IgD-negative memory B cell (primary cell): ENCODE measurements at places on chromosomes 12 and 14. TPM values are rescaled to one million over a fixed set of nuclear protein-coding genes. Genes with fewer than 3 reads are reported as not detected.

Gene NRXN3
- polyA plus RNA-seq, result not detected

Gene HOXC10
- polyA plus RNA-seq, result not detected

Gene CLEC2B
- 11.4 TPM for polyA plus RNA-seq

Gene TSPAN11
- polyA plus RNA-seq, result not detected

Gene KRT85
- not detected for polyA plus RNA-seq

Gene SLC5A8
- not detected for polyA plus RNA-seq

Gene OR4E2
- not detected for polyA plus RNA-seq

Gene LHX5
- polyA plus RNA-seq, result not detected

Gene TAS2R13
- polyA plus RNA-seq, result not detected

Gene KLRC2
- polyA plus RNA-seq, result not detected

Gene TAS2R10
- not detected for polyA plus RNA-seq

Gene ACVRL1
- not detected for polyA plus RNA-seq

Gene AKAP3
- polyA plus RNA-seq, result 2.7 TPM

Gene COX8C
- polyA plus RNA-seq, result not detected

Gene SAMD4A
- 5.8 TPM for polyA plus RNA-seq

Gene GPRC5A
- polyA plus RNA-seq, result not detected

Gene C12orf50
- polyA plus RNA-seq, result not detected

Gene SRP54
- 35.1 TPM for polyA plus RNA-seq

Gene AJUBA
- 0.16 TPM for polyA plus RNA-seq

Gene NFKBIA
- polyA plus RNA-seq, result 569 TPM

Gene PARP11
- 8.3 TPM for polyA plus RNA-seq

Gene RERG
- not detected for polyA plus RNA-seq

Gene C12orf54
- polyA plus RNA-seq, result not detected

Gene FGF23
- polyA plus RNA-seq, result not detected

Gene MMP14
- polyA plus RNA-seq, result not detected

Gene LYZ
- polyA plus RNA-seq, result 9.2 TPM

Gene P2RX7
- 3.8 TPM for polyA plus RNA-seq

Gene TMTC1
- polyA plus RNA-seq, result not detected

Gene DLGAP5
- not detected for polyA plus RNA-seq

Gene CD4
- polyA plus RNA-seq, result 6.6 TPM

Gene MYF5
- polyA plus RNA-seq, result not detected
